ENCODE measurements at places on chromosomes 5 and 9. TPM values are rescaled to one million over a fixed set of nuclear protein-coding genes. Genes with fewer than 3 reads are reported as not detected.
A peak's percentile ranks its signal among the peaks of the same experiment; 100 is the strongest.

GRCh38 chr5:64069486-64069885, 96.2 kb upstream of the RNF180 start:
- no peak for DNase-seq

DNA sequence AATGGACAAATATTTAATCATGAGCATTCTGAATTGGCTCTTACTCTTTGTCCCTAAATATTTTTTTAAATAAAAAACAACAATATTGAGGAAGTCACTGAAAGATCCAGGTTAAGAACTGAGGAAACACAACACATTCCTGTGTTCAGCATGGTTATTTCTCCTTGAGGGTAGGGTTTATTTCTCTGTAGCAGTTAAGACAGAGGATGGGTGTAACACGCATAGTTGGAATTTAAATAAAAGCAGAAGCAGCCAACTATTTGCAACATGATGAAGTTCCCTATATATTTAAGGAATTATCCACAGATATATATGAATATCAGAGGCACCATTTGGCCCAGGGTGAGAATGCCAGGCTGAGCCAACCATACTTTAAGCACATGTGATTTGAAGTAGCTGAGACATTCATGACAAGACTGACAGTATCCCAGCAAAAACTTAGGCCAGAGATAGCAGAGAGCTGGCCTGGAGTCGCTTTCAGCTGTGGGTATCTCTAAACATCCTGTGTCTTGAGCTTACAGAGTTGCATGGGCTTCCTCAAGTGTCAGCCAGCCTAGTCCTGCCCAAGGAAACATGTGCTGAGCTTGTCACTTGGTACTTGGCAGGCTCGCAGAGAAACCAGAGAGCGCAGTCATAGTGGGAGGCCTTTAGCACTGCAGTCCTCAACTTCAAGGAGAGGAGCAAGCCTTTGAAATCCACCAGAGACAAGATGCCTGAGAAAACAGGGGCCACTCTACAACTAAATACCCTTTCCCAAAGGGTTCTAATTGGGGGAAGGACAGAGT, 43.6 kb downstream of the SEMA5A start:
- DNase-seq, result no peak

- DNase-seq, result no peak
These were observed 141.4 kb downstream of the C5orf15 start for GRCh38 chr5:133827011-133827410.

GABRA6 gene
- total RNA-seq, result not detected

ST8SIA4 gene
- 3.5 TPM for total RNA-seq

PCDHGB1 gene
- total RNA-seq, result 2.2 TPM

PCDHA13 gene
- total RNA-seq, result under 0.01 TPM

GRCh38 chr5:14995229-14995628, 123.7 kb upstream of the ANKH start:
- DNase-seq, result peak; percentile 62

ZNF608 gene
- 8.4 TPM for total RNA-seq

ZDHHC11 gene
- total RNA-seq, result 0.64 TPM

MEIKIN gene
- not detected for total RNA-seq

- no peak for DNase-seq
These were observed 132.4 kb downstream of the KCNIP1 start for GRCh38 chr5:170636206-170636605.

DNA sequence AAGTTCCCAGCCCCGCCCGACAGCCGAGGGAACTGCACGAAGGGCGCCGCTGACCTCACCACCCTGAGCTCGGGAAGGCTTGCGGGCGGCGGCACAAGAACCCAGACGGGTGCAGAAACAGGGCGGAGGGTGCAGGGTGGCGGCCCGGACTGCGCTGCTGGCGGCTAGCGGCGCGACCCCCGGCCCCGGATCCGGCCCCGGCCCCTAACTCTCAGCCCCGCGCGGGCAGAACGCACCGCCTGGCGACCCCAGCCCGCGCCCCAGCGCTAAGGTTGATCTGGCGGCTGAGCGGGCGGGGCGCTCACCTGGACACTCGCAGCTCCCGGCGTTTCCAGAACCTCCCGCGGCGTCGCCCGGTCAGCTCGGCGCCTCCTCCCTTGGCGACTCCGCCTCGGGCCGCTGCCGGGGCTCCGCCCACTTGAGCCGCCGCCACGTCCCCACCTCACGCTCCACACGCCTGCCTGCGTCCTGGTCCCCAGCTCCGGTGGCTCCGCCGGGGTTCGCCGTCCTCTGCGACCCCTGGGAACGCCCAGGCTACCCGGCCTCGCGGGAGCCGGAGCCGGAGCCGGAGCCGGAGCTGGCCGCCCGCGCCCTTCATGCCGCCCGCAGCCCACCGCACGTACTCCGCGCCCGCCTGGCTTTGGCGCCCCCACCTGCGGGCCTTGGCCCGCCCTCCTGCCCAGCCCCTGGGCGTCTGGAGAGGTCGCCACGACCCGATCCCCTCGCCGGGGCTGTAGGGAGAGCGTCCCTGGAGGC, at the start of gene P4HA2:
Gene P4HA2 (minus strand): TSS at position 369 of the 756 bp plus-strand sequence. CDS start 9,227 bp downstream, outside the sequence.
- DNase-seq, result peak; percentile 80

DNA sequence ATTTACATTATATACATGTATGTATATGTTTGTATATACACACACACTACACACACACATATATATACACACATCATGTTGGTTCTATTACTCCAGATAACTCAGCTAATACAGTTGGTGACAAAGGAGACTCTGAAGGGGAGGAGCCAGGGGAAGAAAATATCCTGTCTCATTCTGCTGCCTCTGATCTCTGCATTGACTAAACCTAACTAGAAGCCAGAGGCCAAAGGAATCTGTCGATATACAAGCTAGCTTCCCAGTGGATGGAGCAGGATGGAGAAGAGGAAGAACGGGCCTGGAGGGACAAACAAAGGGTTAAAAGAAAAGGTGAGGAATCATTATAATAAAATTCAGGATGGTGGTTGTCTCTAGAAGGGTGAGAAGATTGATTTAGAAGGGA, 13.7 kb upstream of the RHOBTB3 start:
- DNase-seq, result no peak

DNA sequence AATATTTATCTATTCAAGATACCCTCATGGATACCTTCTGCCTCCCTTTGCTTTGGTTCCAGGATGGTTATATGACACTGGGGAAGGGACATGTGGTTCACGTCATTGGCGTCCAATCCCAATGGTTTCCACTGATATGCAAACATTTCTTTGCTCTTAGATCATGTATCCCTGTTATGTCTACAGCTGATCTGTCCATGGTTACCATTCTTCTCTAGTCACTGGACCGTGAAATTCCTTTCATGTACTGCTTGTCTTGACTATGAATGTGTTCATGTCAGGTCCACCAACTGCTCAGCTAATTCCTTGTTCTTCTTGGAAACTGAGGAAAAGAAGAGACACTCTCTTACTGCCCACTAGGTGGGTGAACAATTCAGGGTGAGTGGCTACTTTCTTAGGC, 391.1 kb upstream of the ZNF608 start:
- no peak for DNase-seq

NUTM2F gene
- total RNA-seq, result not detected

GRCh38 chr5:54981928-54982327, 3.5 kb downstream of the ESM1 start:
- DNase-seq, result no peak

FOXD4 gene
- total RNA-seq, result 0.43 TPM

- no peak for DNase-seq
These were observed 68.4 kb downstream of the PDZD2 start for GRCh38 chr5:31707329-31707728.

- DNase-seq, result no peak
These were observed 48.7 kb upstream of the SPATA31D4 start for GRCh38 chr9:81879501-81879916.

DNA sequence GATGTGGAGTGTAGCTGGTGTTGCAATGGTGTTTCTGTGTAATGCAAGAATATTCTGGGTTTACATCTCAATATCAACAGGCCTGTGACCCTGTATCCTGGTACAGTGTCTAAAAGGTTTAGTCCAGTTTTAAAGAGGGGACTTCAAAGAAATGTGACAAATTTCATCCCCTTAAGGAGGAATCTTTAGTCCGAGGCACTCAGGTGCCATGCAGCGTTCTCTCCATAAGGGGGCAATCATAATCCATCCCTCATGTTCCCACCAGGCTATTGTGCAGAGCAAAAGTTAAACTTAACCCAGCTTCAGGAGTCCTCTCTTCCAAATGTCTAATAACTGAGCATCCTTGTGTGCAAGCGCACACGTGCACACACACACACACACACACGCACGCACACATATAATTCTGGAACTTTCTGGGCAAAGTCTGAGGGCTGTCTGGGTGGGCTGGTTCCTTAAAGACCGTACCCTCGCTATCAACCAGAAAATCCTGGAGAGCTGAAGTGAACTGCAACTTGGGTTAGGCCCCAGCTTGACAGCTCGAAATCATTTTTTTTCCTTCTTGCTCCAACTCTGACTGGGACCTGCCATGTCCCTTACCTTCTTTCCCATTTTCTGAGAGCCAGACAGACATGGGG, 46.0 kb downstream of the CRB2 start:
- DNase-seq, result peak; percentile 53

DNA sequence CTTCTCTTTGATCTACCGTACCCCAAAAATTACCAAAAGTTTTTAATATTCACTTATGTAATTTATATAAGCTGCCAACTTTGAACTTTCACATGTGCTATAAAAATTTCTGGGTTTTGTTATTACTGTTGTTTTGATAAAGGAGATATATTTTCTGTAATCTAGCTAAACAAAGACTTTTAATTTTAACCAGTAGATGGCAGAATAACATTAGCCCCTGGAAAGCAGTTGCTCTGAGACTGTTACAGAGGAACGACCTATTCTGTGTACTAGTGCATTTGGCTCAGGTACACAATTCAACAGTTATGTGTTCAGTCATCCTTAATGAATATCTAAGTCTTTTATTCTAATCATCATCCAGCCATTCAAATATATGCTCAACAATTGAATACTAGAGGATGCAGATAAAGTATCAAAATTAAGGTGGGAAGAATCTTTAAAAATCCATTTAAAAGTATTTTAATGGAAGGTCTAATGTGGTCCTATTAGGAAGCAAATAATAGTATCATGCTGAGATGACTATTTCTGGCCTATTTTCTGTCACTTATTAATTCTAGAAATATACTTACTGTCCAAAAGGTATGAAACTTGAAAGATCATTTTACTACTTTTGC, 8.6 kb downstream of the KLHL9 start:
- DNase-seq, result peak; percentile 57

Measured in fibroblast of villous mesenchyme (primary cell).